Frontal cortex (tissue), 4 donors: ENCODE measurements at places on chromosomes 16 and 17.

DNA sequence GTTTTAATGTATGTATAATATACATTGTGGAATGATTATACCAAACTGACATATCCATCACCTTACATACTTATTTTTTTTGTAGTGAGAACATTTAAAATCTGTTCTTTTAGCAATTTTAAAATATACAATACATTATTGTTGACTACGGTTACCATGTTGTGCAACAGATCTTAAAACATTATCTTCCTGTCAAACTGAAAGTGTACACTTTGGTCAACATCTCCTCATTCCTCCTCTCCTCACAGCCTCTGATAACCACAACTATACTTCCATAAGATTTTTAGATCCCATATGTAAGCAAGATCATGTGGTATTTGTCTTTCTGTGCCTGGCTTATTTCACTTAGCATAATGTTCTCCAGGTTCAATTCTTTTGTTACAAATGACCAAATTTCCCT is 7.5 kb upstream of the DNAJA2 start:
- no peak for DNase-seq

GRCh38 chr16:73912281-73912680 is 384.3 kb upstream of the PSMD7 start:
- peak; percentile 4 for DNase-seq

DNA sequence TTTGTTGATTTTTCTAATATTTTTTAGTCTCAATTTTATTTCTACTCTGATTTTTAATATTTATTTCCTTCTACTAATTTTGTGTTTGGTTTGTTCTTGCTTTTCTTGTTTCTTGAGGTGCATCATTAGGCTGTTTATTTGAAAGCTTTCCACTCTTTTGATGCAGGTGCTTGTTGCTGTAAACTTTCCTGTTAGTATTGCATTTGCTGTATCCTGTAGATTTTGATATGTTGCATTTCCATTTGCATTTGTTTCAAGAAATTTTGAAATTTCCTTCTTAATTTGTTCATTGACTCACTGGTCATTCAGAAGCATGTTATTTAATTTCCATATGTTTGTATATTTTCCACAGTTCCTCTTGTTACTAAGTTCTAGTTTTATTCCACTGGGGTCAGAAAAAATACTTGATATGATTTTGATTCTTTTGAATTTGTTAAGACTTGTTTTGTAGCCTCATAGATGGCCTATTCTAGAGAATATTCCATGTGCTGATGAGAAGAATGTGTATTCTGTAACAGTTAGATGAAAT is 43.1 kb upstream of the NACA2 start:
- no peak for DNase-seq

DNA sequence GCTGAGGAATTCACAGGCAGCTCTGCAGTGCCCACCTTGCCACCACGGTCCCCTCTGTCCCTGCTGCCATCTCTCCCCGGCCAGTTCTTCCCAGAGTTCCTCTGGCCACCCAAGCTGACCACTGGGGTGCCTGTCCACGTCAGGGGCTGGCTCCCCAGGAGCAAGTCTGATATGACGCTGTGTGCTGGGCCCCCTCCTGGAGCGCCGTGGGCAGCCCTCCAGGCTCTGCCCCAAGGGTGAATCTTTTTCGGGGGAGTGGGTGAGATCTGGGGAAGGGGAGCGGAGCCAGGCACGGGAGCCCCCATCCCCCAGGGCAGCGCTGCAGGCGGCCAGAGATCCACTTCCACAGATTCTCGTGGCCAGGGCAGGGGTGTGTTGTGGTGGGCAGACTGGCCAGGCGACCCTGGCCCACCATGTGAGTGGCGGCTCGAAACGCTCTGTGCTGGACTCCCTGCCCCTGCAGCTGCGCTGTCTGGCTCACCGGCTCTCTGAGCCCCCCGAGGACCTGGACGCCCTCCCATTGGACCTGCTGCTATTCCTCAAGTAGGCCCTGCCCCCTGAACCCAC is 3.7 kb downstream of the MSLN start:
- no peak for DNase-seq

DNA sequence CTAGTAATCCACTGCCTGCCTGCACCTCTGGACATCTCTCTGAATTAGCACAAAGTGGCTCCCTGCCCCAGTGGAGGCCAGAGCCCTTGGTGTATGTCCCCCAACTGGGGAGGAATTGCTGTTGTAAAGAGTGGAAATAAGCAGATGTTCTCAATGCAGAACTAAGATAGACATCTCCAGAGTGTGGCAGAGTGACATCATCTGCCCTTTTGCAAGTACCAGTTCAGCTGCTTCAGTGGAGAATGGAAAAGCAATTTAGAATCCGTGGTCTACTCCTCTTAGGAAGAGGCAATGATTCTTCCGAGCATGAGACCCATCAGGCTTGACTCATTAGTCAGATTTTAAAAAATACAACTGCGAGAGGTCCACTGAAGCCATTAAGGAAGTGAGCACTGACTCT is 1512.0 kb upstream of the GOT2 start:
- no peak for DNase-seq

DNA sequence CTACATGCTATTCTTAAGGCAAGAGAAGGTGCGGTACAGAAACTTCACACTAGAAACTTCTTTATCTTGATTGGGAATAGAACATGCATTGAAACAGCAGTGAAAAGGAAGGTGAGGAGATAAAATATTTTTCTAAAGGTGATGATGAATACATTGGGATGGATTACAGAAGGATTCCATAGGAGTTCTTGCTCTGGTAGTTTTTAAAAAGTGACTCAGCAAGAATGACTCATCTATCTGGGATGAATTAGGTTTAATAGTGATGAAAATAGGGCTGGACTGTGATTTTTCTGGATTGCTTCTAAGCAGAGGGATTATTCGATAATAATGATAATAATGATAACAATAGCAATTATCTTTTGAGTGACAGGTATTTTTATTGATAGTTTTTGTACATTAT is 65.6 kb upstream of the HS3ST4 start:
- no peak for DNase-seq

DNA sequence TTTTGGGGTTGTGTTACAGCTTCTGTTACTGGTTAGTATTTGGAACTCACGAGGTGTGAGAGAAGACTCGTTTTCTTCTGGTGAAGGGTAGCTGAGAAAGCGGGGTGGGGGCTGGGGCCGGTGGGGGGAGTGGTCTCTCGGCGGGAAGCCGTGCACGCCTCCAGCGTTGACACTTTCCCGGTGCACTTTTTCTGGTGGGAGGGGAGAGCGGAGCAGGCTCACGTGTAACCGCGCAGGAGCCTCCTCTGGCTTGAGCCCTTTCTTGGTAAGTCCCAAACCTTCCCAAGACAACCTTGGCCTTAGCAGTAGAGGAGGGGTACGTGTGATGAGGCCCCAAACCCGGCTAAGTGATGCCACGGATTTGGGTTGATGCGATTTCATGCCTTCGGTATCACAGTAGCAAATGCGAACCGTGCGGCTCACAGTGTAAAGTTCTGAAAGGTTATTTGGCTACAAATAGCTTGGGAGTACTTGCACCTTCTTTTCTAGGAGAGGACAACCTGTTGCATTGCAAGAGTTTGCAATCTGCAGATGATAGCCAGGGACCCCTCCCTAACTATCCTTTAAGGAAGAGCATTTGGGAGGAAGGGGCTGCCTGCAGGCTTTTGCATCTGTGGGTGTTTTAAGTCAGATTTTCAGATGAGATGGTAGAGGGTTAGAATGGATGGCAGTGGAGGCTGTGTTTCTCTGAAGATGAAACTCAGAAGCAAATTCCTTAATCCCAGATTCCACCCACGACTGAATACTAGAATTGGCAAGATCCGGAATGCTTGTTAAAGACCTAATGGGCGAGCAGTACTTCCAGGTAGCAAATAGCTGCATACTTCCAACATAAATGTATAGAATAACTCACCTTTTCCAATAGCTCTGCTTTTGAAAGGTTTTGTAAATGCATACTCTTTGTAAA is 1.5 kb downstream of the HLF start:
- no peak for DNase-seq

DNA sequence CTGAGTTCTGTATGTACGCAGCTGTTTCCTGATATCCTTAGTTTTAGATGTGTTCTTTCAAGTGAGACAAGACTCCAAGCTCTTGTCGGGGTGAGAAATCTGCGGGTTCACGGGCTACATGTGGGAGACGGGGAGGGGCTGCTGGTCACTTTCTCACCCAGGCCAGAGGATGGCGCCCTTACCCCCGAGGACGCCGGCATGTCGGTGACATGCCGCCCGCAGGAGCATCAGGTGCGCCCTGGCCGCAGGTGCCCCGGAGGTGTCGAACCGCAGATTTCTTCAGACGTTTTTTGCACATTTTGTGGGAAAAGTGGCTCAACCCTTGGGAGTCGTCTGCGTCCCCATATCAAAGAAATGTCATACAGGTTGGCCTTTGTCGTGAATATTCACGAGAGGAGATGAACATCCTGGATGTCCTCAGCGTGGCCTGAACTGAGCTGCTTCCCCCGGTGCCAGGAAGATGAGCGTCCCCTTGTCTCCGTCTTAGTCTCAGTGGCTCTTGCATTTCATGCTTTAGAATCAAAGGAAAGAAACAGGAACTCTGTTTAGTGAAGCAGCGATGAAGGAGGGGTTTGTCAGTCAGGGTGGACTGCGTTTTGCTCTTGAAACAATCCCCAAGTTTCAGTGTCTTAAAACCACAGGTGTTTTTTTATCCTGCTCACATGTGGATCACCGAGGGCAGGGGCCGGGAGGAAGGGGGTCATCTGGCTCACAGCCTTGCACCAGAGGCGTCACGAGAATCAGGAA is 75.4 kb upstream of the ZNF750 start:
- DNase-seq = no peak

GRCh38 chr16:86232496-86232895 is 277.8 kb upstream of the FOXF1 start:
- DNase-seq = no peak

DNA sequence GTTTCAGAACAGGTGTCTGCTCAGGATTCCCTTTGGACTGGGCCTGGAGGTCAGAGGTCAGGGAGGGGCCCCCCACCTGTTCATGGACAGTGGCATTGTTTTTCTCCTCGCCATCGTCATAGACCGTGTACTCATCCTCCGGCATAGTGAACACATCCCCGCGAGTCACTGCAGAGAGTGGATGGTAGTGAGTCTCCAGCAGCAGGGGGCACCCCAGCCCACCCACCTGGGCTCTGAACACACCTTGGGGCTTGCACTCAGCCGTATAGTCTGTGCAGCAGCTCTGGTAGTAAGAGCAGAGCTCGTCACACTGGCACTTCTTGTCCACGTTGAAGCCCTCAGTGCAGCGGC is 448 bp downstream of the VTN start:
- DNase-seq = no peak

GRCh38 chr17:49580055-49580721 is 4.5 kb downstream of the NXPH3 start:
- no peak for DNase-seq

- DNase-seq = no peak
Measured at GRCh38 chr16:68116256-68116867, 31.2 kb downstream of the NFATC3 start.

DNA sequence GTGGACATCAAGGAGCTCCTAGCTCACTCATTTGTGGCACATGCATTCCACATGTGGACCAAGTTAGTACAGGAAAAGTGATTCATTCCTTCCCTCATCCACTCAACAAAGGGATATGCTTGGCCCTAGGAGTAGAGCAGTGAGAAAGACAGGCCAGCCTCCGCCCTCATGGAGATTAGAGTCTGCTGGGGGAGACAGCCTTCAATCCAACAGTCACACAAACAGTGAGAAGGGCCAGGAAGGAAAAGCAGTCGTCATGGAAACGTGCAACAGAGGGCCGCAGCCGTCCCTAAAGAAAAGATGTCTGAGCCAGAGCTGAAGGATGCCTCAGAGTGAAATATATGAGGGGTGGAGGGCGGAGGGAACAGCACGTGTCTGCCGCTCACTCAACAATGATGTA is 109.9 kb downstream of the VPS53 start:
- DNase-seq = no peak

DNA sequence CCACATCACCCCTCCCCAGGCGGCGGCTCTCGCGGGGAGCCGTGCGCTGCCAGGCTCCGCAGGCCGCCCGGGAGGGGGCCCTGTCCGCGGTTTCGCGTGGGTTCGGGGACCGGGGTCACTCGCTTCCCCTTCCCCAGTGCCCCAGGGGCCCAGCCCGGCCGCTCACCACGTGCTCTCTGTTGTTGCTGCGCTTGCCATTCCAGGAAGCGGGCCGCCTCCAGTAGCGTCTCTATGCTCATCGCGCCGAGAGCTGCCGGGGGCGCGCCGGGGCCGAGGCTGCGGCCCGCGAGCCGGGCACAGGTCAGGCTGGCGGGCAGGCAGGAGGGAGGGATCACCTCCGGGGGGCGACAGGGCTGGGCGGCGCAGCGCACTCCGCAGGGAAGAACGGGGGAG is 390 bp downstream of the MNT start:
- DNase-seq = no peak
